ENCODE measurements at places on chromosomes 6 and 20.

GRCh38 chr6:36484736-36485135 lies 41.9 kb downstream of the KCTD20 start:
- no peak for DNase-seq

- no peak for DNase-seq
Measured at GRCh38 chr6:3885262-3886036, 36.3 kb downstream of the FAM50B start.

- no peak for DNase-seq
Measured at GRCh38 chr6:142881290-142881689, 63.7 kb downstream of the HIVEP2 start.

- no peak for DNase-seq
Measured at GRCh38 chr6:156752666-156753301, 24.4 kb upstream of the ARID1B start.

DNA sequence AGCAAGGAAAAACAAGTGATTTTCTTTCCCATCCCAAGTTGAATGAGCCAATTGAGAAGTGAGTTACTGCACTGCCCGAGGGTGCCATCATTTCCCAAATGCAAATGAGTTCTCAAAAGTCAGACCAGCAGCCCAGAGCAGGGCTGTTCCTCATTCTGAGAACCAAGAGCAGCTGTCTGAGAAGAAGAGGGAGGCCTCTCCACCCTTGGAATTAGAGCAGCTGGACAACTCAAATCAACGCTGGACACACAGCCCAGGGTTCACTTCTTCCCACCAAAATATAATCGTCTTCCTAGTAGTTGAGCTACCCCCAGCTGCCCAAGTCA lies 4.6 kb upstream of the PREX1 start:
- no peak for DNase-seq

DNA sequence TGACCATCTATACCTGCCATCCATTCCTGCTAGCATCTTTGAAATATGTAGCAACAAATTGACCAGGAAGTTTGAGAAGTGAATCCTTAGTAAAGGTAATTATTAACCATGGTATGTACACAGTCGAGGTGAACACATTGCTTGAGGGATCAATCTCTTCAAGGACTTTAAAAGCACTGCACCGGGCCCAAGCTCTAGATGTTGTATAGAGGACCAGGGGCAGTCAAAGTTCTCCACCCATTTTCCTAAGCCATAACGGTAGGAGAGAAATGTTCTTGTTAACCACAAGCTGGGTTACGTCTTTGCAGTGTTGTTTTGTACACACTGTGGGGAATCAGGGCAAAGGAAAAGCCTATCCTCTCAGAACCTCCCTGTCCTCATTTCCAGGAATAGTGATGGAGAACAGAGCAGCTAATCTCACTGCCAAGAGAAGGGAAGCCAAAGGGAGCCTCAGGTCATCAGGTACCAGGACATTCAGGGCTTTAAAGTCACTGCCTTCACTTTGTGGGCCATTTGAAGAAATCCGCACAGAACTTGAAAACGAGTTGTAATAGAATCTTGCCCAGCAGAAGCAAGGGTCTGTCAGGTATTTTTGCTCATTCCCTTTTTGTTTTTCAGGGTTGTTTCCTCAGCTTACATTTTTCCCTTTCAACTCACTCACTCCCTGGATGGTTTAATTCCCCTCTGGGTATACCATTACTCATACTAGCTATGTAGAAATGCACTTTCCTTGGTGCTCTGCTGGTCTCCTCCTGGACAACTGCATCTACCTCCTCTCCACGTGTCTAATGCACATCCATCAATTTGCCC lies 5.3 kb upstream of the PM20D2 start:
- no peak for DNase-seq

DNA sequence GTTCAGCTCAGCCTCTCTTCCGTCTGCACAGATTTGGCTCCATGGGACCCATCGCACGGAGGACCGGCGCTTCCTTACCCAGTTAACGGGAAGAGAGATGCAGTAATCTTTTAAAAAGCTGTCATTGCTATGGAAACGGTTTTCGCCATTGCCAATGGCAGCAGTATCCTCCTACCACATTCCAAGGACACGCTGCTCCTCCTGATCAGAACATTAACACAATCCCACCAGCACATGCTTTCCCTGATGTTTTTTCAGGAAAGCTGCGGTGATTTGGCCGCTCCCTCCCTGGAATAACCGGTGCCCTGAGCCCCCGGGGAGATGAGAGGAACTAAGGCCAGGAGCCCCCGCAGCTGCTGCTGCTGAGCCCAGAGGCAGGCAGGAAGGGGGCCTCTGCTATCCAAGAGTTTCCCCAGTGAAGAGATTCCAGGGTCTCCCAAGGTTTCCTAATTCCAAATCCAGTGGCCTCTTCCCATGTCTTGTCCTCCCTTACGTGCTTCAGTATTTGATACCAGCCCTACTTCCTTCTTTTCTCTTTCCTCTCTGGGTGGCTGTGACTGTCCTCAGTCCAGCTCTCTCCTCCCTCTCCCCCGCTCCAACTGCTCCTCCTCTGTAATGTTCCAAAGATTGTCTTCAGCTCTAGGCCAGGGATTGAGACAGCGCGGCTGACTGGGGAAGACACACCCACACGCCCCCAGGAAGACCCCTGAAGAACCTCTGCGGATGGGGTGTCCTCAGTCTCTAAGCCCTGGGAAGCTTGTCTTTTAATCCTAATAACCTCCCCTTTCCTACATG lies 2.6 kb downstream of the BNIP5 start:
- no peak for DNase-seq

DNA sequence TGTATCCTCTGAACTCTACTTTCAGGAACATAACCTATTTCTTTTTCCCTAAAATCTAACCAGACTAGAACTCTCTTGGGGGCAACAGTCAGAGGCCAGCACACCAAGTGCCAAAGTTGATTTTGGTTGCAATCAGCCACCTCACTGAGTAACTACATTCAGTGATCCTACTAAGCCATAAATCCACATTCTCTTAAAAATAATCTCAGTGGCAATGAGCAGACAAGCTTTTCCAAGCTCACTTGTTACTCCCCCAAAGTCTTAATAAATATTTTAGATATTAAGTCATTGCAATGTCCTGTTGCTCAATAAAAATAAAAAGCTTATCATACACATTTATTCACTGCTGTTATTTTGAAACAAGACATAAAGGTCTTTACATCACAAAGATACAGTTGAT lies 9.8 kb downstream of the RGS17 start:
- DNase-seq, result no peak

DNA sequence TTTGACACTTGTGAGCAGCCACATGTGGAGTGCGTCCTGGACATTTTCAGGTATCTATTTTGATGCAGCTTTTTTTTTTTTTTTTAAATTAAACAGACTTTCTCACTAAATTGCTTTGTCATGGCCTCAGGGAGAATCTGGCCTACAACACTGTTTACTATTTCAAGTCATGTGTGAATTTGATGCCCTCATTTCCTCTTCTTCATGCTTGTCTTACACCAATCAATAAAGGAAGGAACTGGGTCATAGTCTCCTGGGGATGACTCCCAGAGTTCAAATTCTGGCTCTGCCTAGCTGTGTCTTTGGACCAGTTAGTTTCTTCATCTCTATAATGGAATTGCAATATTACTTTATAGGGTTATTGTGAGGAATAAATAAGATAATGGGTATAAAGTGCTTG lies 554.1 kb downstream of the PRKN start:
- DNase-seq, result no peak

DNA sequence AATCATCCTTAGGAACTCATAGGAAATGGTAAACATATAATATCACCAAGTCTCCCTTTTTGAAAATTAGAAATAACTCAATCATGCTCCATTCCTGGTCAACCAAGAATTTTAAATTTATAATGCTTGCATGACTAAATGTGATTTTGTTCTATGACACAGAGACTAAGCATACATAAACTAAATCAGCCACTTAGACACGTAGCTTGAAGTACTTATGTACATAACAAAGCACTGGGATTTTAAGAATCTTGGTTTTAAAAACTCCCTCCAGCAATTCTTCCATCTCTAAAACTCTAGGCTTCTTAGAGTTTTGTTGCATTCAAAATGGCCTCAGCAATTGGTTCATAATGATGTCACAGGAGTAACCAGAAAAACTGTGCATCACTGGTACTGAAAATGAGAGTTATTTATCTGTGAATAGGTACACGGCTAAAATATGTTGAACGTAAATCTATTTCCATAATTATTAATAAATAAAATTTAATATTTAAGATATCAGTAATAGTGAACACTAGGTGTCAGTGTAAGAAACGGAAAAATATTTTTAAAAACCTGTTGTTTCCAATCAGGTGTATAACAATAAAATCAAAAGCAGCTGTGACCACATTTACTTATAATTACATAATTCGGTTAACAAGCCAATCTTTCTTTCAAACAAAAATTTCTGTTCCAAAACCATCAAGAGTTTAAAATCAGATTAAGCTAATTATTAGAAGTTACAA lies 241.6 kb upstream of the RUNX2 start:
- no peak for DNase-seq

DNA sequence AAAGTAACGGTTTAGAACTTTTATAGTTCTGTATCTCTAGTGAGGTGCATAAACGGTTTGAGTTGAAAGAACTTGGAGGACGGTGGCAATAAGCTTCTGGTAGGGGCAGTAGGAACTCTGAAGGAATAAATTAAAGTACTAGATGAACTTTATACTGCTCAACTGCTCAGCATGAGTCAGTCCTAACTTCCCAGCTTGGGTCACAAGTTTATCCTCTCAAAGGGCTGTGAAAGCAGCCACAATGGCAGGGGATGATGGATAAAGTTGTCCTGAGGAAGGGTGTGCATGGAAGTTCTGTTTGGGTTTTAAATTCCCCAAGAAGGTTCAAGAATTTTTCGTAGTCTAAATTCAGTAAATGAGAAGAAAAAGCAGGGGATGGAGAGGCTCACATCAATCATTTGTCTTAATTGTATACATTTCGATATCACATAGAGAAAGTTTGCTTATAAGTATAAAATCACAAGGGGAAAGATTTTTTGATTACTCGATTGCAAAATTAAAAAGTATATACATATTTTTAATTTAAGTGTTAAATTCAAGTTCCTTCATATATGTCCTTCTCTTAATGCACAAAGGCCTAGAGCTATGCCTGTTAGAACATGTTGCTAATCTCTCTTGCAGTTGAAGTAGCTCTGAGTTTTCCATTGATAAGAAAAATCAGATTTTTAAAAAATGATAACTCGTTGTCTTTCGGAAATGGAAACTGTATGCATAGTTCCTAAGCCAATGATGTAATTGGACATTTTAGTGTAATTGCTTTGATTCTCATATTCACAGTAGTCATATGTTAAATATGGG lies 55.3 kb upstream of the JAG1 start:
- DNase-seq, result no peak

GRCh38 chr20:48827855-48828733 lies at the start of gene PREX1:
Gene PREX1, minus strand, starts transcription at chr20:48827999. Its CDS starts 139 bp downstream, at chr20:48827860.
- DNase-seq, result peak; percentile 75

DNA sequence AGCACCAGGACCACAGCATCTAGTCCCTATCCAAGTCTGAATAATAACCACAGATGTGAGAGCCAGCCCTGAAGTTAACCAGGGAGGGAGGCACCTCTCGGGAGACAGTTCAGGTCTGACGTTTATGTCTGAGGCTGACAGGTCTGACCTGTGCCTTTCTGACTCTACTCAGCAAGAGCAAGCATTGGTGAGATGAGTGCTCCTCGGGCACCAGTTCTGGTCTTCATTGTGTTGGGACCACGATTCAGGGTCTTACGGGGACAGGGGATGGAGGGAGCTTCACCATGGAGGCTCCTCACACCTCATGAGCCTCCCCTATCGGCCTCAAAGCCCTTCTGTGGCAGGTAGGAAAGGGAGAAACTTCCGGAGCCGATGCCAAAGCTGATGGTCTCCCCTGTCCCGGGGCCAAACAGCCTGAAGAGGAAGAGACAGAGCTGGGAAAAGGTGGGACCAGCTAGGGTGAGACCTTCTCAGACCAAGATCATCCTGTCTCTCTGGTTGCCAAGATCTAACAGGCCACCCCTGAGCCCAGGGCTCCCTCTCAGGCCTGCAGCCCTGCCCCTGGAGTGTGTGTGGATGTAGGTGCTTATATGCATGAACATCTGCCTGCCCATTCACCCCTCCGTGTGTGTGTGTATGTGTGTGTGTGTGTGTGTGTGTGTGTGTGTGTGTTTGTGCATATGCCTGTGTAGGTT lies 170.5 kb downstream of the VEGFA start:
- DNase-seq, result no peak

DNA sequence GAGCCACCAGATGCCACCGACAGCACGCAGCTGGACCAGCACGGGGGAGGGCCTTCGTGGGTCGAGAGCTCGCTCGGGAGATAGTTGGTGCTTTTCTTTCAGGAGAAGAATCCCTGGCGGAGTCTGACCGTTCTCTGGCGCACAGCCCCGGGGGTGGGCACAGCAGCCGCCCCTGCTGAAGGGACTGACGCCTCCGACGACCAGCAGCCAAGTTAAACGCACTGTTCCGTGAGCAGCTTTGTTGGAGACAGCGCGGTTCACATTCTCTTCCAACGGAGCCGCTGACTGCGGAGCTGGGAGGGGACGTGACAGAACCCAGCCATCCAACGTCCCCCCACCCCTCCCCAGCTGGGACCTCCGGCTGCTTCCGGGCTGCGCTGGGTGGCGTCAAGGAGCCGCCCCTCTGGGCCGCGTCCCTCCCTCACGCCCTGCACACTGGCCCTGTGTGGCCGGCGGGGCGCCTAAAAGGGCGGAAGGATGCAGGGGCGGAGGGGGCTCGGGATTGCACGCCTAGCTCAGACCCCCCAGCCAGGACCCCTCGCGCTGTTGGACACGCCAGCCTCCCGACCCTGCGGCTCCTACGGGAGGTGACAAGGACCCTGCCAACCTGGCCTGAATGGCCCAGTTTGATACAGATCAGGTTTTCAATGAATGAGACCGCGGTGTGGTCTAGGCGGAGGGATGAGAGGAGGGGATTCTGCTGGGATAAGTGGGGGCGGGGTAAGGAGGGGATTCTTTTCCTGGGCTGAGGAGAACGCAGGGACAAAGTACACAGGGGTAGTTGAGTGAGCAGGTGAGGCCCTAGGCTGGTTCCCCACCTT lies 36.4 kb upstream of the KHDC1 start:
- no peak for DNase-seq

- no peak for DNase-seq
Measured at GRCh38 chr20:31770243-31770642, 31.2 kb downstream of the TPX2 start.

GRCh38 chr6:46921731-46922130 lies at the start of gene ADGRF5:
Gene ADGRF5, minus strand, starts transcription at chr6:46921938. Its CDS starts 15,176 bp downstream, at chr6:46906762.
- DNase-seq, result no peak

DNA sequence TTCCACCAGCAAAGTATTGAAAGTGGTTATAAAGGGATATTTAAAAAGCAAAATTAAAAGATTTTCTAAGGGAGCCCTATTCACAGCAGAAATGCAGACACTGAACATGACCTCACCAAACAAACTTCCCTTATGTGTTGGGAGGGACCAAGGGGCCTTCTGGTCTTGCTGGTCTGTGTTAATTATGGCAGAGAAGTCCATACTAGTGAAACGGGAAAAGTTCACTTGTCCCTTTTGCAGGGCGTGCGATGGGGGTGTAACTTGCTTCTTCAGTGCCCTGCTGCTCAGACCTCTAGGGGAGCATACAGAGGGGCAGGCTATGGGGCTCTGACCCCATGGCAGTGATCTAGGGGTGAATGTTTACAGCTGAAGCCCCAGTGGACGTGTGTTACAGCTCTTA lies 53.0 kb upstream of the ZNF337 start:
- no peak for DNase-seq

- no peak for DNase-seq
Measured at GRCh38 chr20:48824830-48825565, 2.8 kb downstream of the PREX1 start.

- no peak for DNase-seq
Measured at GRCh38 chr6:43708860-43709653, 21.5 kb upstream of the MRPS18A start.
